ENCODE measurements at places on chromosomes 16 and 17.

GRCh38 chr17:16351831-16352230 is 1.4 kb downstream of the CENPV start:
- DNase-seq = no peak

GRCh38 chr17:74267987-74268499 is 6.0 kb upstream of the DNAI2 start:
- no peak for DNase-seq

DNA sequence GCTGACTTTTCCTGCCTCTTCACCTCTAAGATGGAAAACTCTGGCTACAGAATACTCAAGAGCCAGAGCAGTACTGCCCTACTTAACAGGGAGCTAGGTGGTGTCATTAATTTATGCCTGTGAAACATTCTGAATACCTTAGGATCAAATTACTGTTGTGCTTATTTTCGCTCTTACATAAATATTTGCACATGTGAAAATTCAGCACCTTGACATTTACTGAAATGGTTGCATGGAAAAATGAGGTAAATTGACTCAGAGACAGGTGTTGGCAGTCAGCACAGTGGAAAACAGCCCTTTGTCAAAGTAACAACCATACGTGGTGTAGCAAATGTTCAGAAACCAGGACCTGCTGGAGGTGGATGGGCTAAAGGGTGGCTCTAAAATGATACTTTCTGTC is 193.6 kb downstream of the CDH8 start:
- DNase-seq = no peak

- DNase-seq = no peak
Observed at GRCh38 chr17:77597418-77598240, 360.9 kb upstream of the TNRC6C start.

DNA sequence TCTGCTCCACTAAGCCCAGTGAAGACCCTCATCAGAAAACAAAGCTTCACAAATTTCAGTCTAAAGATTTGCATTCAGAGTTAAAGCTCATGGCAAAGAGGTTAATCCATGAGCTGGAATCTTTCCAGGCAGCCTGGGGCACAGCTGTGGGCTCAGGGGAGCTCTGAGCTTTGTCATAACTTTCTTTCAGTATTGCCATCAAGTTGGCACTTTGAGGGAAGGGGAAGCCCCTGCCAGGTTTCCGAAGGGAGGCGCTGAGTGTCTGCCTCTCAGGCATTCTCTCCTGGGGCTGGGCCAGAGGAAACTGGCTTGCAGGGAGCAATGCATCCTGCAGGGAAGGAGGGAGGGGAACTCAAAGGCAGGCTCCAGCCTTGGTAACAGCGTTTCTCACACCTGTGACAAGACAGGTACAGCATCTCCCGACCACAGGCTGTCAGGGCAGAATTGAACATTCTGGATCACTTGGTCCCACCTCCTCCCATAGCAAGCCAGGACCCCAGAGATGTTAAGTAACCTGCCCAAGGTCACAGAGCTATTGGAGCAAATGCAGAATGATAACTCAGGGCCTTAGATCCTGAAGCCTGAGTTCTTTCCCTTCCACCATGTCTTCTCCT is 3.9 kb downstream of the LPO start:
- DNase-seq = no peak

DNA sequence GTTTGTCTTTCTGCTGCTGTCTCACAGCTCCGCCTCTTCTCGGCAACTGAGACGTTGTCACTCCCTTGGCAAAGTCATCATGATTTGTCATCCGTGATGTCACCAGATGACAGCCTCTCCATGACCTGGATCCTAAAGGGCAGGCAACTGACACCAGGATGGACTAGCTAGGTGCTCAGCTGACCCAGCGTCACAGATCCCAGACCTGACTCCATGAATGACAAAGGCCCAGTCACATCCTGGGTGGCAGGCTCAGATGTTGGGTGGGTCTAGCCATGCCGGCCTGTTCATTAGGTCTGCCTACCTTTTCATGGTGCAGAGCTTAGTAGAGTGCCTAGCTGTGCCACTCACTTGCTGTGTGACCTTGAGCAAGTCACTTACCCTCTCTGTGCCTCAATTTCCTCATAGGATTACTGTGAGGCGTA is 3.8 kb upstream of the TMEM238L start:
- DNase-seq = no peak

DNA sequence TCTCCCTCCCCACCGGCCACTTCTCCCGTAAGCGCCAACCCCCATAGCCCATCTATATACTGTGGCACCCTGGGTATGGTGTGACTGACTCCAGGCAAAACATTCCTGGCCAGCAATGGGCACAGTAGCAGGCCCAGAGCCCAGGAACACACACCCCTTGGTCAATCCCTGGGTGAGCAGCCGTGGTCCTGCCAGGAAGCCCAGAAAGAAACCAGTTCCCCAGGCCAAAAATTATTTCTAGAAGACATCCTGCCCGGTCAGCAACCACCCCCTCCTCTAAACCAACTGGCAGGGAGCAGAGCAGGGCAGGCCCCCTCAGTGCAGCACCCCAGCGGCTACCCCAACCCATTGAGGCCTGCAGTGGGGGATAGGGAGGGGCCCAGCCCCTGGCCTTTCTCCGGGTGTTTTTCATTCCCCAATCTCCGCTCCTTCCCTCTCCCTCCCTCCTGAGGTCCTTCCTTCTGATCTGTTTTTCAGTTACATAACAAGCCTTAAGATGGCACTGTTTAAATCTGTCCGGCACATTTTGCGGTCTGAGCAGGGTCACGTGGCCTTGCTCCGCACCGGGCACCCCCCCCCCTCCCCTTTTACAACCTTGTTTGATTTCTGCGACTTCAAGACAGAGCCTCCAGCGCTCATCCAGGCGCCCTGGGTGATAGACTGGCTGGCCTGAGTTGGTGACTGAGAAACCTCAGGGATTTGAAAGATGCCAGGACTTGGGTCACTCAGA is 2.0 kb downstream of the NPTX1 start:
- DNase-seq = no peak

- DNase-seq = no peak
Observed at GRCh38 chr17:60743799-60744198, 66.1 kb downstream of the BCAS3 start.

DNA sequence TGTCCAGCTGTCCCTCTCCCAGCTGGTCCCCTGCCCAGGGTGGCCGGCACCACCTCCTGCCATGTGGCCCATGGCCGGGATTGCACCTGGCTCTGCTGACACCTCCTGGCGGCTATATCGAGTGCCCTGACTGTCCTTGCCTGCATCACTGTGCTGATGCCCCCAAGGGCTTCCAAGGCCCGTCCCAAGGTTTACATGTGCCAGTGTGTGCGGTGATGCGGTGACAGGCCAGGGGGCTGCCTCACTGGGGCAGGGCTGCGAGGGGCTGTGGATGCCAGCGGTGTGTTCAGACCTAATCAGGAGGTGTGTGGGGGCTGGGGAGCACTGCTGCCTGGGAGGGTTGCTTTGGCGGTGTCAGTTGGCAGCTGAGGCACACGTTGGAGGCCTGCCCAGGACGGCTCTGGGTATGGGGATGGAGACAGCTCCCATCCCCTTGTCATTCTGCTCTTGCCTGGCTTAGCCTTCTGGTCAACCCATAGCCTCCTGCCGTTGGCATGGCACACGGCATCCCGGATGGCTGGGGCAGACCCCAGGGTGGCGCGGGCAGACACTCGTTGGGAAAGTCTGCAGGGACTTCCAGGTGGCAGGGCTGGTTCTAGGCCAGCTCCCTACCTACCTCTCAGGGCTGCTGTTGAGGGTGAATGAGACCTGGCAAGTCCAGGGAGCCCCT is 5.5 kb downstream of the MAP2K3 start:
- DNase-seq = no peak

GRCh38 chr16:67246756-67247191 is 507 bp downstream of the FHOD1 start:
- DNase-seq = no peak

GRCh38 chr17:1179112-1179817 is 516 bp downstream of the ABR start:
- DNase-seq = no peak

DNA sequence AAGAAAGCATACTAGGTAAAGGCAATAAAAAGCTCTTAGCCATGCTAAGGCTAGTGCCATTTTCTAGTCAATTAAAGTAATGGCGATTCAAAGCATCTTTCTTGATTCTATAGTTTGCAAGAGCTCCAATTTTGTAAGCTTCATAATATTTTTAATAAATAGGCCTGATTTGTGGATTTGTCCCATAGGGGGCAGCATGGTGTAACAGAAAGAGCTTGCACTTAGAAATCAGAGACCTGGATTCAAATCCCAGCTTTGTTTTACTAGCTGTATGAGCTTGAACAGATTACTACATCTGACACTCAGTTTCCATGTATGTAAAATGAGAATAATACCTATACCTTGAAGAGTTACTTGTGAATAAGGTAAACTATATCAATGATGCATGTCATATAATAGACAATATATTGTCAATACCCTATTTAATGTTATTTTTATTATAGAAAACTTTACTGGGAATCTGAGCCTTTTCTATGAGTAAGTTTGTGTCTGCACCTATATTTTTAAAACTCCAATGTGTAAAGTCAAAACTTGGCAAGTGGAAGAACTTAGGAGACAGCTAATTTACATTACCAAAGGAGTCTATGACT is 93.6 kb upstream of the NOG start:
- DNase-seq = no peak

GRCh38 chr17:31931756-31932155 is 5.1 kb upstream of the SUZ12 start:
- no peak for DNase-seq

DNA sequence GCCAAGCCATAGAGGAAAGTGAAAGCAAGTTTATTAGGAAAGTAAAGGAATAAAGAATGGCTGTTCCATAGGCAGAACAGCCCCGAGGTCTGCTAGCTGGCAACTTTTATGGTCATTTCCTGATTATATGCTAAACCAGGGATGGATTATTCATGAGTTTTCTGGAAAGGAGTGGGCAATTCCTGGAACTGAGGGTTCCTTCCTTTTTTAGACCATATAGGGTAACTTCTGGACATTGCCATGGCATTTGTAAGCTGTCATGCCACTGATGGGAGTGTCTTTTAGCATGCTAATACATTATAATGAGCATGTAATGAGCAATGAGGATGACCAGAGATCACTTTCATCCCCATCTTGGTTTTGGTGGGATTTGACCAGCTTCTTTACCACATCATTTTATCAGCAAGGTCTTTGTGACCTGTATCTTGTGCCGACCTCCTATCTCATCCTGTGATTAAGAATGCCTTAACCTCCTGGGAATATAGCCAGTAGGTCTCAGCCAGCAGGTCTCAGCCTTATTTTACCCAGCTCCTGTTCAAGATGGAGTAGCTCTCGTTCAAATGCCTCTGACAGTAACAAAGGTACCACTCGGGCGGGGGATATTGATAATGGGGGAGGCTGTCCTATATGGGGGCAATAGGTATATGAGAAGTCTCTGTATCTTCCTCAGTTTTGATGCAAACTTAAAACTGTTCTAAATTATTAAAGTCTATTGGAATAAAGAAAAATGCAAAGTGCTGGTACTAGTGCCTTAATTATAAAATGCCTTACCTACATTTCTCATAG is 38.9 kb upstream of the HELZ start:
- no peak for DNase-seq

Measured in stimulated activated CD4-positive, alpha-beta T cell treated with anti-CD3 and anti-CD28 coated beads, Interleukin-1b, Interleukin-23, amount 100 ng/mL, for 1 hour (primary cell).